ENCODE measurements at places on chromosomes 2 and 18.

- DNase-seq: no peak
These were observed 101.1 kb downstream of the TMEM17 start for GRCh38 chr2:62404913-62405312.

DNA sequence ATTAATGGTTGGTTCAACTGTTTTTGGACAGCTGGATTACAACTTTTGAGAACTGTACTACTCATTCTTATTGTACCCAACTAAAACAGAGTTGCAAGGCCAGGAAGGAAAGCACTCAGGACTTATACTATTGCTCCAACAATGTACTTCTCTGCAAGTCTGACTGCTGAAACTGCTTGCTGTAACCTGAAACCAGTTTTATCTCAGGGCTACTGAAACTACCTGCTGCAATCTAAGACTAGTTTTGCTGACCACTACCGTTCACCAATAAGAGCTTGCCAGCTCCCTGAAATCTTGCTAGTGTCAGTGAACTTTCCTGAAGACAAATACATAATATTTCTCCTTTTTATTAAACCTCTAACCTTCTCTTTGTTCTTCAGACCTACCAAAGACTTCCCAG, 157.3 kb downstream of the CDCA7 start:
- no peak for DNase-seq

DNA sequence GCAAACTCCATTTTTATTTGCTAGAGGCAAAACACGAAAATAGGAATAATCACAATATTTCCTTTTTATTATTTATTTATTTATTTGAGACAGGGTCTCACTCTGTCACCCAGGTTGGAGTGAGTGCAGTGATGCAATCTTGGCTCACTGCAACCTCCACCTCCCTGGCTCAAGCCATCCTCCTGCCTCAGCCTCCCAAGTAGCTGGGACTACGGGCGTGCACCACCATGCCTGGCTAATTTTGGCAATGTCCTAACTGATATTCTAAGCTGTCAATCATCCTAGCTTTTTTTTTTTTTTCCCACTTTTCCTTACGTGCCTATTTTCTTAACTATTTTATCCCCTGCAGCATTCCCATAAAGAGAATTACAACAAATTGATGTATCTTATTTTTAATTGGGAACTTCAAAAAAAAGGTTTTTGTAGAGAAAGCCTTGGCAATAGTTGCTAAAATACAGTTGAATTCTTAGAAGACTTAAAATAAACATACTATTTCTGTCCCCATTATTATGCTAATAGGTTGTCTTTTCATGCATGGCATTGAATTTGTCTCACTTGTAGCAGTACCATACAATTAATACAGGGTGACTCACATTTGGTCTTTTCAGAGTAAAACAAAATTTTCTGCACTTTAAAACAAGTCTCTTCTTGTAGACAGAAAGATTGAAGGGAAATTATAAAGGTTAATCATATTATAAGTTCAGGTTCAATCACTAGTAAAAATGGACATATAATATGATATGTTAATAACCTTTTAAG, 153.5 kb downstream of the SLC39A10 start:
- DNase-seq: no peak

GRCh38 chr2:107402330-107402729, 424.4 kb upstream of the RGPD4 start:
- no peak for DNase-seq

DNA sequence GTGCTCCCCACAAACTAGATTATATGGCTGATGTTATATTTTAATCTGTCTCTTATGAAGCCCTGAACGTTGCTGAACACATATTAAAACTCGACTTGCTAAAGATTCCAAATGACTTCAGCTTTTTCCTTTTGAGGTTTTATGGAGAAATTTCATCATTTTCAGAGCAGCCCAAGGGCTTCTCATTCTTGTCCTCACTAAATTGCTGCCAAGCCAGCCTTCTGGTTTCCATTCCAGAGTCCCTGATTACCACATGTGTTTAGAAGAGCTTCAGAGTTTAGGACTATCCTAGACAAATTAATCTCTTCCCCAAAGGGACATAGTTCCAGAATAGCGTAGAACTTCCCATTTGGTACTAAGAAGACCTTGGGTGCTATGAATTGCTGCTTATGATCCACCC, 77.8 kb upstream of the CCDC195 start:
- no peak for DNase-seq

GRCh38 chr18:39871961-39872360, 2083.1 kb upstream of the PIK3C3 start:
- no peak for DNase-seq

GRCh38 chr2:233350708-233351107, 3.6 kb upstream of the DGKD start:
- peak; percentile 45 for DNase-seq

- DNase-seq: no peak
These were observed 34.6 kb upstream of the TMEM247 start for GRCh38 chr2:46444732-46445131.

DNA sequence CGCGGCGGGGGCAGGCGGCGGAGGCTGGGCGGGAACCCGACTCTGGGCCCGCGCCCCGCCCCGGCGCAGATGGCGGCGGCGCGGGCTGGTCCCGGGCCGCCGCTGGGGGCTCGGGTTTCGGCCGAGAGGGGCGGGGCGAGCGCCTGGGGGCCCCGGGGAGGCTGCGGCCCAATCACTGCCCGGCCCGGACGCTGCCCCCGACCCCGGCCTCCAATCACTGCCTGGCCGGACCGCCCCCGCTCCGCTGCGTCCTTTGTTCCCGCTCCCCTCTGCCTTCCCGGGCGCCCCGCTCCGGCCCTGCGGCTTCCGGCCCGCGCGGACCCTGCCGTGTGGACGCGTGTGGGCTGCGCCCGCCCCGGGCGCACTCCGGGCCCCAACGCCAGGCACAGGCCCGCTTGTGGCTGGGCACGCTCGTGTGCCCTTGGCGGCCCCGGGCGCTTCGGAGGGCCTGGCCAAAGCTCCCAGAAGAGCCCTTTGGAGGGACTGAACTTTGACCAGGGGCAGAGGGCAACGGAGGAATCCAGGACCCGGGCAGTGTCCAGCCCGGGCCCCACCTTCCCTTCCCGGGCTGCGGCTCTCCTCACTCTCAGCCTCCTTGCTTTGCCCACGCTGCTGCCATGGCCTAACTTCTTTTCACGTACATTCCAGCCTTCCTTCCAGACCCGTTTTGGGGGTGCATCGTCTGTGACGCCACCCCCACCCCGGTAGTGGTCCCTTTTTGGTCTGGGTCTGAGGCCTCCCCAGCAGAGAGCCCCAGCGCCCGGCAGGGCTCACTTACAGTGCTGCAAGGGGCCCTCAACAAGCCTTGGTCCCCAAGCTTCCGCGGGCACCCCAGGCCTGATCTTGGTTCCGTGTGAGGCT, 27.1 kb upstream of the PTMA start:
- no peak for DNase-seq

DNA sequence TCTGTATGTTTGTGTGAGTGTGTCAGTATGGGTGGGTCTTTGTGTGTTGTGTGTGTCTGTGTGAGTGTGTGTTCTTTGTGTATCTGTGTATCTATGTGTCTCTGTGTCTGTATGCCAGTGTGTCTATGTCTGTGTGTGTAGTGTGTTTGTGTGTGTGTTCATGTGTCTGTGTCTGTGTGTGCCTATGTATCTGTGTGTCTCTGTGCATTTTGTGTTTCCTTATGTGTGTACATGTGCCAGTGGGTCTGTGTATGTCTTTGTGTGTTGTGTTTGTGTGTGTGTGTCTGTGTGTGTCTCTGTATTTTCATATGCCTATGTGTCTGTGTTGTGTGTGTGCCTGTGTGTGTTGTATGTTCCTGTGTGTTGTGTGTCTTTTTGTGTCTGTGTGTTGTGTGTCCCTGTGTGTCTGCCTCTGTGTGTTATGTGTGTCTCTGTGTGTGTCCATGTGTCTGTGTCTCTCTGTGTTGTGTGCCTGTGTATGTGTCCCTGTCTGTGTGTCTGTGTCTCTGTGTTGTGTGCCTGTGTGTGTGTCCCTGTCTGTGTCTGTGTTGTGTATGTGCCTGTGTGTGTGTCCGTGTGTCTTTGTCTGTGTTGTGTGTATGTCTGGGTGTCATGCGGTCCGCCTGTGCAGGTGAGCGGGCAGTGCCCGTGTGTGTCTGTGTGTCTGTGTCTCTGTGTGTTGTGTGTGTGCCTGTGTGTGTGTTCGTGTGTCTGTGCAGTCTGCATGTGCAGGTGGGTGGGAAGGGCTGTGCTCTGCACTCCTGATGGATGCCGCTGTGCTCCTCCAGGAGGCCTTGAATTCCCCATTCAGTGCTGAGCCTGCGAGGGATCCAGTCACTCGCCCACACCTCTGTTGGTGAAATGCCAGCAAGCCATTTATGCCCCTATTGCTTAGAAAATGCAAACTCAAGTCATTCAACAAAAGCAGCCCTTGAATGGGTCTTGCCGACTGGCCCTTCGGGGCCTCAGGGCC, 37.4 kb downstream of the KLHL29 start:
- no peak for DNase-seq

DNA sequence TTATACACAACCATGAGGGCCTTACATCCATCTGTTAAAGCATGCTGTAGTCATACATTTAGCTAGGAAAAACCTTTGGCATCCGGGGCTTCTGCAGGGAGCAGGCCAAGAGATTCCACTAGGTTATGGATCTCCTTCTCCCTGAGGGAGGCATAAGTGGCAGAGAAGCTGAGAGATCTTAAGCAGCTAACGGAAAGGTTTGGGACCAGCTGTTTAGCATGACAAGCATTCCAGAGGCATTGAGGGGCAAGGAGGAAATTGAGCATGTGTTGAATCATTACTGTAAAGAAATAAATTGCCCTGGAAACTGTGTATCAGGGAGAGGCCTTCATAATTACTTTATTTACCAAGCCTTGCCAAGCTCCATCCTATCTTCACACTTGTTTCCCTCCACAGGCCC, 643.1 kb downstream of the CNTNAP5 start:
- DNase-seq: no peak

DNA sequence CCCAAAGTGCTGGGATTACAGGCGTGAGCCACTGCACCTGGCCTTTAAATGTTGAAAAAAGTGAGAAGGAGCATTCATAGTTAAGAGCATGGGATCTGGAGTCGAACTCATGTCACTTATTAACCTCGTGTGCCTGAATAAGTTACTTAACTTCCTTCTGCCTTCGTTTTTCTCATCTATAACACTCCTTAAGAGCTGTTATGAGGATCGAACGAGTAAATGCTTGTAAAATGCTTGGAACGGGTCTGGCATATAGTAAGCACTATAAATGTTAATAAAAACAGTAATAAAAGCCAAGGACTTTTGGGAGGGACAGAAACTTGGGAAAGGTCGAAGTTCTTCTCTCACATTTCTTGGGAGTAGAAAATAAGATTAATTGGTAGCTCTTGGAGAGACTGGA, 40.8 kb downstream of the RAB10 start:
- no peak for DNase-seq

- DNase-seq: no peak
These were observed 1.5 kb downstream of the SOWAHC start for GRCh38 chr2:109615637-109616144.

DNA sequence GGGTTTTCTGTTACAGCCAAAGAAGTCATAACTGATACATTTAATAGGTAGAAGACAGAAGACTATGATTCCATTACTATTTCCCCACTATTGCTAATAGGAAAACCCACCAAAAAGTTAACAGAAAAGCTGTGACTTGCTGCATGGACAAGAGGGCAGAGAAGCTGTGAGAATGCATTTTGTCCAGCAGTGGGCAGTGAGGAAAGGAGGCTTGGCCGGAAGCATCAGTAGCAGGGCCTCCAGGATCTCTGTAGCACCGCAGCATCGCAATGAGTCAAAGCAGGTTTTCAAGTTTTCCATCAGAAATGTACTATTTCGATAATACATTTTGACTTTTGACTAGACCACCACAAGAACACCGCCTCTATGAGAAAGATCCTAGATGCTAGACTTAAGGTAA, 24.9 kb downstream of the MYO5B start:
- DNase-seq: no peak

- peak; percentile 63 for DNase-seq
These were observed 79.0 kb downstream of the CIB4 start for GRCh38 chr2:26561918-26562810.

DNA sequence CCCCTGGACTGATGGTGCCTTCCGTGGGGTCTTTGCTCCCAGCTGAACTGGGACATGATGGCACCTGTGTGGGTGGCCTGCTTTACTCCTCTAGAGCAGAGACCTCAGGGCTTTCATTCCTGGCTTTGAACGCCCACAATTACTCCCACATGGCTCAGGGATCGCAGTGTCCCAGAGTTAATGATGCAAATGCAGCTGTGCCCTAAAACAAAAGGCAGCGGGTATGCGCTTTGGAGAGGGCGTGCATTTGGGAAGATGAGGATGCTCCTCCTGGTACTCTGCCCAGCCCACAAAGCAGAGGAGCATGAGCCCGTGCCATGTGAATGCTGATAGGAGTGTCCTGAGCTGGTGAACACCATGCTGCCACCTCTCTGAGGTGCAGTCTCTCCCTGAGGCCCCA, 173.4 kb downstream of the FHOD3 start:
- DNase-seq: no peak

GRCh38 chr2:116416731-116417377, 1397.6 kb upstream of the DDX18 start:
- DNase-seq: no peak

Measured in stimulated activated CD8-positive, alpha-beta memory T cell treated with anti-CD3 and anti-CD28 coated beads, Interleukin-4, amount 100 ng/mL, for 48 hours (primary cell).